Upper lobe of right lung (tissue), 1 donor: ENCODE measurements at places on chromosomes 2 and 18.

GRCh38 chr2:18623782-18624181 is 34.4 kb upstream of the NT5C1B start:
- no peak for DNase-seq
- H3K4me3 ChIP-seq = no peak overlapping the region
- no peaks in the 10 kb centered on the region for H3K4me1 ChIP-seq
- H3K27me3 ChIP-seq = no peaks in the 10 kb centered on the region
- no peak overlapping the region for H3K27ac ChIP-seq

- no peak overlapping the region for H3K27ac ChIP-seq
- H3K4me1 ChIP-seq = peaks cover 16% of the 10 kb centered on the region
- no peaks in the 10 kb centered on the region for H3K27me3 ChIP-seq
- H3K36me3 ChIP-seq = no peaks in the 10 kb centered on the region
Measured at GRCh38 chr2:235009081-235009480, 57.3 kb downstream of the SH3BP4 start.

- H3K36me3 ChIP-seq = no peaks in the 10 kb centered on the region
- H3K4me1 ChIP-seq = no peaks in the 10 kb centered on the region
- no peak overlapping the region for H3K27ac ChIP-seq
- H3K4me3 ChIP-seq = no peak overlapping the region
- H3K27me3 ChIP-seq = no peaks in the 10 kb centered on the region
Measured at GRCh38 chr2:15568874-15569273, 7.7 kb upstream of the NBAS start.

- H3K27me3 ChIP-seq = no peaks in the 10 kb centered on the region
- no peaks in the 10 kb centered on the region for H3K4me1 ChIP-seq
- no peaks in the 10 kb centered on the region for H3K36me3 ChIP-seq
- no peak overlapping the region for H3K27ac ChIP-seq
- DNase-seq = no peak
- no peak overlapping the region for H3K4me3 ChIP-seq
Measured at GRCh38 chr2:147547440-147547839, 297.4 kb upstream of the ACVR2A start.

DNA sequence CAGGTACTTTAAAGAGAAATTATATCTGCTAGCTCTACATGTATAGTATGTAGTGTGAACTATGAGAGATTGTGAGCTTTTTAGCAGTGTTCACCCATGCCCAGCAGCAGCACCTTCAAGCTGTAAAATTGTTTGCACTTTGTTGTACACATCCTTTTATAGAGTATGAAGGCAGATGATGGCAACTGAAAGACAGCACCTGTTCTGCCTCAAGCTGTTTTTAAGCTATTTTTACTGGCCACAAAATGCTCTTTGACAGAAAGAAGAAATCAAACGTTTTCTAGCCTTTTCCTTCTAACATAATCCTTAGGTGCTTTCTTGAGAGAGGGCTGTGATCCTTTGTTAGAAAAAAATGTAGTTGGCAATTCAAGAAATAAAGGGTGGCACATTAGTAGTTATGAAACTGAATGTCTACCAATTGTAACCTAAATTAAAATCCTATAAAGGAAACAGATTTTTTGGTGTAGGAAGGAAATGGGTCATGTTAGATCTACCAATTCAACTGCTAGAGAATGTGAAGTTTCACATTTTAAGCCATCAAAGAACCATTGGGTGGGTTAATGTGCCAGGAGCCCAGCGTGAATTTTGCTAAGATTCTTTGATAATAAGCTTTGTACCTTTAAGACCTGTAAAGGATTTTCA is 59.5 kb downstream of the R3HDM1 start:
- H3K36me3 ChIP-seq = no peaks in the 10 kb centered on the region
- no peak overlapping the region for H3K27ac ChIP-seq
- H3K4me3 ChIP-seq = no peak overlapping the region
- no peak for DNase-seq
- no peaks in the 10 kb centered on the region for H3K27me3 ChIP-seq
- H3K4me1 ChIP-seq = no peaks in the 10 kb centered on the region

GRCh38 chr18:64718808-64719207 is 569.9 kb upstream of the LINC00305 start:
- no peak overlapping the region for H3K27ac ChIP-seq
- H3K4me1 ChIP-seq = no peaks in the 10 kb centered on the region
- H3K4me3 ChIP-seq = no peak overlapping the region

- no peak overlapping the region for H3K4me3 ChIP-seq
- H3K27ac ChIP-seq = no peak overlapping the region
- no peak for DNase-seq
- peaks cover 14% of the 10 kb centered on the region for H3K36me3 ChIP-seq
Measured at GRCh38 chr2:17935242-17935885, 56.9 kb downstream of the KCNS3 start.

GRCh38 chr2:100178085-100178788 is 35.8 kb upstream of the AFF3 start:
- peaks cover 3% of the 10 kb centered on the region for H3K4me1 ChIP-seq
- H3K27ac ChIP-seq = no peak overlapping the region
- no peaks in the 10 kb centered on the region for H3K36me3 ChIP-seq
- H3K4me3 ChIP-seq = no peak overlapping the region

- no peaks in the 10 kb centered on the region for H3K27me3 ChIP-seq
- H3K4me3 ChIP-seq = no peak overlapping the region
- no peaks in the 10 kb centered on the region for H3K4me1 ChIP-seq
- H3K36me3 ChIP-seq = no peaks in the 10 kb centered on the region
Measured at GRCh38 chr2:15836689-15837610, 103.4 kb upstream of the MYCN start.

- H3K4me3 ChIP-seq = no peak overlapping the region
- H3K27ac ChIP-seq = no peak overlapping the region
Measured at GRCh38 chr2:29598978-29599377, 322.4 kb downstream of the ALK start.

GRCh38 chr2:172582656-172583055 is 26.8 kb downstream of the PDK1 start:
- no peak overlapping the region for H3K4me3 ChIP-seq
- H3K27ac ChIP-seq = no peak overlapping the region
- no peak for DNase-seq
- peaks cover 4% of the 10 kb centered on the region for H3K36me3 ChIP-seq

GRCh38 chr2:51301381-51301780 is 269.4 kb upstream of the NRXN1 start:
- H3K4me3 ChIP-seq = no peak overlapping the region
- no peak overlapping the region for H3K27ac ChIP-seq
- H3K27me3 ChIP-seq = no peaks in the 10 kb centered on the region
- H3K4me1 ChIP-seq = no peaks in the 10 kb centered on the region

DNA sequence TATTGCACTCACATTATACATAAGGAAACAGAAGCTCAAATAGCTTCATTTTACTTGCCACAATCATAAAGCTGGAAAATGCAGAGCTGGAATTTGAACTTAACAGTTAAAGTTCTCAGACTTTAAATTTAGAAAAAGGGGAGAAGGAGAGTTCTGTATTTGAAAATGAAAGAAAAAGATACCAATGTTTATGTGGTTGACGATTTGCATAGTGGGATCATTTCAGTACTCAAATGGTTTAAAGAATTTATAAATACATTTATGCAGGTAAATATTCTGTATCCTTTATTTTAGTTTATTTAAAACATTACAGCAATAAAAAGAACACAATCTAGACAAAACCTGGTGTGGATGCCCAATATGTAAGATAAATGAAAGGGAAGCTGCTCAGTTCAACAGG is 25.5 kb upstream of the STAT4 start:
- no peak overlapping the region for H3K27ac ChIP-seq
- no peak for DNase-seq
- H3K4me3 ChIP-seq = no peak overlapping the region
- H3K36me3 ChIP-seq = no peaks in the 10 kb centered on the region
- peaks cover 13% of the 10 kb centered on the region for H3K4me1 ChIP-seq

DNA sequence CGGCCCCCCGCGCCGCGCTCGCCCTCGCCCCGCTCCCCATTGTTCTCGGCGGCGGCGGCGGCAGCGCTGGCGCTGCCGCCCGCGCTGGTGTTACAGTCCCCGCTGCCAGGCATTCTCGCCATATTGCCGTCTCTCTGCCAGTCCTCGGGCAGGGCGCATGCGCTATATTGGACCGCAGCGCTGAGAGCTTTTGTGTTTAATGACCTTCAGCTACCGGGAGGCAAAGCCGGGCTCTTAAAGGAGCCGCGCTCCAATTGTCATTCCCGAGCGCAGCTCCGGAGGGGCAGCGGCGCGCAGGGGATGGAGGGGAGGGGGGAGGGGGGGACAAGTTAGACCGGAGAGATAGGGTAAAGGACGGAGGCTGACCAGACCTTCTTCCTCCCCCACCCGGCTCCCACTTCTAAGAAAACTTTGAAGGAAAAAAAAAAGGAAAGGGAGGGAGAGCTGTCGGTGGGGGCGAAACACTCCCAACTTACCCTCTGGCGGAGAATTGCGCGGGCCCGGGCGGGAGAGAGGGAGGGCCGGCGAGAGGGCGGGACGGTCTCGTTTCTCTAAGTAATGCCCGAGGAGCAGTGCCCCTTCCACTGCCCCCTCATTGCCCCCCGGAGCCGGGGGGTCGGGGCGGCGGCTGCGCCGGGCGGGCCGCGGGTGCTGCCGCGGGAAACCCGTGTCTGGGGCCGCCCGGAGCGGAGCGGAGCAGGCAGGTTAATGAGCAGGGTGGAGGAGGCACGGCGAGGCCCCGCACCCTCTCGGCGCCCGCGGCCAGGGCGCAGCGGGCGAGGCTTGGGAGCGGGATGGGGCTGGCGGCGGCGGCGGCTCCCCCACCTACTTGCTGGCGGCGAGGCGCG is at the start of gene KCTD1:
Gene KCTD1, minus strand, starts transcription at position 139 of the 848 bp plus-strand sequence. Its CDS starts 17 bp downstream, at position 122.
- H3K36me3 ChIP-seq = no peaks in the 10 kb centered on the region
- peaks cover 25% of the 10 kb centered on the region for H3K4me1 ChIP-seq
- peak within 1 kb of the TSS; percentile 51 for H3K27ac ChIP-seq

DNA sequence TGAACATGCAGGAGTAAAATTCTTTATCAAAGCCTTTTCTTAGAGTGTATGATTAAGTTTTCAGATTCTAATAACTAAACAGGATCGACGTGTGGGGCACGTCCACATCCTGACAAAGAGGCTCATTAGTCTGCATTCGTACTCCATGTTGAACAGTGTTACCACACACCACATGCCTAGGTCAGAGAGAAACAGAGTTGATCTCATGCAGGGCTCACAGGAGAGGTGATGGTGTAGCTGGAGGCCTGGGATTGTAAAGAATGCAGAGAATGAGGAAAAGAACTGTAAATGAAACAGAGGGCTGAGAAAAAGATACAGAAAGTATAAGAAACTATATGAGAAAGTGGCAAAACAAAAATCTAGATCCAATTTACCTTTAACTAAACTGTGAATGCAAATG is 632.5 kb downstream of the BCL11A start:
- no peak overlapping the region for H3K4me3 ChIP-seq
- H3K4me1 ChIP-seq = no peaks in the 10 kb centered on the region
- DNase-seq = no peak
- H3K27me3 ChIP-seq = no peaks in the 10 kb centered on the region
- H3K27ac ChIP-seq = no peak overlapping the region
- H3K36me3 ChIP-seq = no peaks in the 10 kb centered on the region

DNA sequence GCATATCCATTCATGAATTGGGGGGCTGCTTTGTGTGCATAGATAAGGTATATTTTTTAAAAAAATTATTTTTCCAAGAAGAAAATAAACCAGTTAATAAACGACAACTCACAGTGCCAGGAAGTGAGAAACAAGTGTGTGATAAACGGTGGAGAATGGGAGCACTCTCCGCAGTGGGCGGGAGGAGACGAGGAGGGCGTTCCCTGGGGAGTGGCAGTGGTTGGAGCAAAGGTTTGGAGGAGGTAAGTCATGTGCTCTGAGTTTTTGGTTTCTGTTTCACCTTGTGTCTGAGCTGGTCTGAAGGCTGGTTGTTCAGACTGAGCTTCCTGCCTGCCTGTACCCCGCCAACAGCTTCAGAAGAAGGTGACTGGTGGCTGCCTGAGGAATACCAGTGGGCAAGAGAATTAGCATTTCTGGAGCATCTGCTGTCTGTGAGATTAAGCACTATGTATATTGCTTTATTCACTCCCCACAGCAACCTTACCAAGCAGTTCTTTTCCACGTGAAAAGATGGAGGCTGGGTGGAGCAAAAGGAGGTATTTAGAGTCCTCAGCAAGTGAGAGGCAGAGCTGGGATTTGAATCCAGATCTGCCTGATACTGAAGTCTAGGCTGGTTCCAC is 27.0 kb upstream of the CASP8 start:
- H3K36me3 ChIP-seq = no peaks in the 10 kb centered on the region
- peaks cover 55% of the 10 kb centered on the region for H3K4me1 ChIP-seq
- DNase-seq = peak; percentile 92
- H3K27me3 ChIP-seq = no peaks in the 10 kb centered on the region
- peak overlapping the region; percentile 60 for H3K4me3 ChIP-seq

- no peak overlapping the region for H3K27ac ChIP-seq
- no peak overlapping the region for H3K4me3 ChIP-seq
- DNase-seq = no peak
- H3K27me3 ChIP-seq = no peaks in the 10 kb centered on the region
- no peaks in the 10 kb centered on the region for H3K4me1 ChIP-seq
Measured at GRCh38 chr2:134852518-134852917, 14.1 kb downstream of the ACMSD start.

GRCh38 chr18:80251700-80252099 is 4.4 kb upstream of the PARD6G start:
- no peak overlapping the region for H3K27ac ChIP-seq
- H3K4me3 ChIP-seq = no peak overlapping the region
- no peaks in the 10 kb centered on the region for H3K27me3 ChIP-seq
- DNase-seq = no peak
- peaks cover 3% of the 10 kb centered on the region for H3K4me1 ChIP-seq

- no peaks in the 10 kb centered on the region for H3K36me3 ChIP-seq
- H3K4me1 ChIP-seq = peaks cover 23% of the 10 kb centered on the region
- no peak for DNase-seq
Measured at GRCh38 chr2:8684540-8684877, 2.7 kb downstream of the ID2 start.

DNA sequence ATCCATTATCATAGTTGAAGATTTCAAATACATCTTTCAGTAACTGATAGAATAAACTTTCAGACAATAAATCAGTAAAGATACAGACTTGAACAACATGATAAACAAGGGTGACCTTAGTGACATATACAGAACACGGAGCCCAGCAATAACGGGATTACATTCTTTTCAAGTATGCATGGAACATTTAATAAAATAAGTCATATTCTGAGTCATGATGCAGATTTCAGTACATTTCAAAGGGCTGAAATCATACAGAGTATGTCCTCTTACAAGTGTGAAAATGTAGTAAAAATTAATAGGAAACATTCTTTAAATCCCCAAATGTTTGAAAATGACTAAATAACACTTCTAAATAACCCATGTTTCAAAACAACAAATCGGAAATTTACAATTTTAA is 17.2 kb upstream of the KLHL29 start:
- no peaks in the 10 kb centered on the region for H3K27me3 ChIP-seq
- DNase-seq = no peak
- no peak overlapping the region for H3K27ac ChIP-seq
- no peaks in the 10 kb centered on the region for H3K36me3 ChIP-seq

- peaks cover 39% of the 10 kb centered on the region for H3K36me3 ChIP-seq
- DNase-seq = no peak
- no peaks in the 10 kb centered on the region for H3K4me1 ChIP-seq
- no peak overlapping the region for H3K4me3 ChIP-seq
- H3K27me3 ChIP-seq = no peaks in the 10 kb centered on the region
Measured at GRCh38 chr18:741931-742512, 29.6 kb upstream of the ENOSF1 start.

GRCh38 chr2:228378696-228379425 is 197.4 kb upstream of the SPHKAP start:
- H3K36me3 ChIP-seq = no peaks in the 10 kb centered on the region
- no peaks in the 10 kb centered on the region for H3K27me3 ChIP-seq
- no peak overlapping the region for H3K27ac ChIP-seq
- H3K4me3 ChIP-seq = no peak overlapping the region
- H3K4me1 ChIP-seq = no peaks in the 10 kb centered on the region
- DNase-seq = no peak
